ENCODE measurements at places on chromosomes 2 and 18.

- no peak for DNase-seq
Observed at GRCh38 chr2:37499113-37499512, 154.7 kb downstream of the QPCT start.

DNA sequence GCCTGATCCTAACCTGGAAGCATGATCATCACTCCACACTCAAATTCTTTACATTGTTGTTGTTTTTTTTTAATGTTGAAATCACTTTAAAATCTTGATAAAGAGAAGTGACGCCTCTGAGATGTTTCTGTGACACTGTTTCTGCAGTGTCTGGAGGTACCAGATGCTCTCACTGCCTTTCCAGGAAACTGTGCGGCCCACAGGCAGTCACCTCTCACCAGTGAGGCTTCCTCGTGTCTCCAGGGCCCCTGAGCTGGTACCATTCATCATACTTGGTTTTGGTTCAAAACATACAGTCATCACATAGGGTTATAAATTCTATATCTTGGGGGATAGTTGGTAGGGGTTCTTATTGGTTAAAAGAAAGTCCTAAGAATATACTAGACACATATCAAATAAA lies 10.1 kb upstream of the ID2 start:
- DNase-seq = no peak

- no peak for DNase-seq
Observed at GRCh38 chr2:212968284-212969081, 182.9 kb downstream of the IKZF2 start.

DNA sequence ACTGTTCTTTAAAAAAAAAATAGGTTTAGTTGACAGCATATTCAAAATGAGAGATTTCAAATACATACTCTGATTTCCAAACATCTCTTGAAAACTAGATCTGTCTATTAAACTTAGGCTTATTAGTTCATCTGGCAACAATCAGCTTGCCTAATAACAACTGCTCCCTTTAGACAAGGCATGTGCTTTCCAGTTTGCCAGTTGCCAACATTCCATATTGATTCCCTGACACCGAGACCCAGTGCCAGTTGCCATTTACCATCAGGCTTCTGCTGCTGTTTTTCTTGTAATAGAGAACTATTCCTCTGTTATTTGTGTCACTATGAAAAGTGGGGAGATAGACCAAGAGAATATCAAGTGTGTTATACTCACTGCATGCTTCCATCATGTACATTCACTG lies 256.0 kb downstream of the C1D start:
- DNase-seq = no peak

- DNase-seq = no peak
Observed at GRCh38 chr2:118121986-118122524, 33.8 kb downstream of the INSIG2 start.

- DNase-seq = no peak
Observed at GRCh38 chr2:96594691-96595152, 43.4 kb downstream of the KANSL3 start.

DNA sequence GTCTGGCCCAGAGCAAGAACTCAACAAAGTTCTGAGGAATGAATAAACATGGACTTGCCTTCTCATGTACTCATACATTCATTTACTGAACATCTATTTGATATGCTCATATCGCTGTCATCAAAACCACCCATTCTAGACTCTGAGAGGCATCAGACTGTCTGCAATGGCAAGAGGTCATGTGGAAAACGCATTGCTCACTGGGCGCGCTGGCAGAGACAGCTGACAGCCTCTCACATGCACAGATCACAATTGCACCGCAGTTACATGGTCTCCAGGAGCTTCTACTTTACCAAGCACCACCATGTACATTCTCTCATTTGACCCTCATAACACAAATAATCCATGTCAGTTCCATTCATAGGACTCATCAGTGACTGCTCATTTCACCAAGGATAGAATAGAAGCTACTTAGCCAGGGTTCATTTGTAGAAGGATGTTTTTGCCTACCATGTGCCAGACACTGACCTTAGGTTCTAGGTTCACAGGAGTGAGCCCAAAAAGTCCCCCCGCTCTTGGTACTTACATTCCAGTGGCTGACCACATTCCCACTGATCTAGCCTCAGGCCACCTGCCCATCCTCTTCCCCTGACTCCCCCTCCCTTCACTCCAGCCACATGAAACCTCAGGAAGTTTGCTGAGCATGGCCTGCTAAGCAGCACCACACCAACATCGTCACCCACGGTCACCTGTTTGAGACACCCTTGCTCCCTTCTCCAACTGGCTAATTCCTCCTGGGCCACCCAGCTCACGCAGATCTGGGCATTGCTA lies 6.1 kb downstream of the FAM124B start:
- DNase-seq = no peak

- no peak for DNase-seq
Observed at GRCh38 chr18:75341267-75341666, 86.2 kb downstream of the SMIM21 start.

DNA sequence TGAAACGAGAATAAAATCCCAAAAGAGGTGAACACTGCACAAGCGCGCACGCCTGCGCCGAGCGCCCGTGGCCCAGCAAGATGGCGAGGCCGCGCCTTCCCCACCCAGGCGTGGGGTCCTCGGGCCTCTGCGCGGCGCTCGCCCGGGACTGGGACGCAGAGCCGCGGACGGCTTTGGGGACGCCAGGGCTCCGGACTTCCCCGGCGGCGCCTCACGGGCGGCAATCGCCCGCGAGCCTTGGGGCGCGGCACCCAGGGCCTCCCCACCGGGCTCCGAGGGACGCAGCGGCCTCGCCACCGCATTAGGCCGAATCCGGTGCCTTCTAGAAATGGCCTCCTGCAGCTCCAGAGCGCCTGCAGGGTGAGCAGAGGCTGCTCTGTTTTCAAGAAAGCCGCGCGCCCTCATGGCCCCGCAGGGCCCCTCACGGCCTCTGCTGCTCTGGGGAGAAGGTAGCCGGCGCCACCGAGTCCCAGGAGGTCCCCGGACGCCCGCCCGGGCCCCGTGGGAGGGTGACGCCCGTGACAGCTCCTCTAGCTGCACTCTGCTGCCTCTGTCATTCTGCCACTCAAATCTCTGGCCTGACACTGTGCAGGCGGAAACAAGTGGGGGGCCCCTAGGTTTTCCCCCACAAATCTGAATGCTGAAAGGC lies 35.9 kb upstream of the POMC start:
- peak; percentile 44 for DNase-seq

DNA sequence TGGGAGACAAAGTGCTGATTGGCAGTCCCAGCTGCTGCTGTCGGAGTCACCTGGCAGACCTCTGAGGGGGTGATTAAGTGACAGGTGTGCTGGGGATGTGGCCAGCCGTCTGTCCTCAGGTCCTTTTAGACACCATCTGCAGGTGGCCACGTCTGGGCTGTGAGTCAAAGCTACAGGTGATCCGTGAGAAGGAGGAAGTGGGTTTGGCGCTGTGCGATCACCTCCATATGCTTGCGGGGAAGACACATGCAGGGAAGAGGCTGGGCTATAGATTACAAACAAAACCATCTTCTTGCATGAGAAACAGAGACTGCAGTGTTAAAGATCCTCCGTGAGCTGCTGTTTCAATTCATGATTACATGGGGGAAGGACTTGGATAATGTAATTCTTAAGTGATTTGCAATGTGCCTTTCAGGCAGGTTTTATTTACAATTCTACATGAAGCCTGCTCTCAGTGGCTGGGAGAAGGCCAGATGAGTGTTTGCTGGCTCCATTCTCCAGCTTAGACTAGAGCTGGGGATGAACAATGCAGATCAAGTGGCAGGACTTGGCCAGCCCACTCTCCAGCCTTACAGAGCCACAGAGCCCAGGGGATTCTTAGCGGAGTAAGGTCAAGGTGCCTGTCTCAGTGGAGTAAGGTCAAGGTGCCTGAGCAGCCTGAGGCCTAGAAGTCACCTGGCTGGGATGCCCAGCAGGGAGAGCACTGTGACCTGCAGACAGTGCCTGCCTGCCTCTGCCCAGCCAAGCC lies 87.8 kb downstream of the LYPD1 start:
- DNase-seq = no peak

- DNase-seq = no peak
Observed at GRCh38 chr2:197965756-197966155, 161.4 kb downstream of the PLCL1 start.

- no peak for DNase-seq
Observed at GRCh38 chr2:46334389-46335271, 37.4 kb downstream of the EPAS1 start.

DNA sequence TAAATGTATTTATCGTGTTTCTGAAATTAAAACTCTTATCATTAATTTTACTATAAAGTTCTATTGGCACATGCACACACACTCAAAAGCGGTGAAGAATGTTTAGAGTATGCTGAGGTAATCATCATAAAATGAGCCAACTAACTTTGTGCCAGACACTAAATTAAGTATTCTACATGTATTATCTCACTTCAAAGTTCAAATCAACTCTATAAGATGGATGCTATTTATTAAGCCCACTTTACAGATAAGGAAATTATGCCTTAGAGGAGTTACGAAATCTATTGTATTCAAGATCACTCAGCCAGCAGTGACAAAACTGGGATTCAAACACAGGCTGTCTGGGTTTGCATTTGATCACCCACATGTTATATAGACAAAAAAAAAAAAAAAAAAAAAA lies 24.9 kb downstream of the OLA1 start:
- DNase-seq = no peak

DNA sequence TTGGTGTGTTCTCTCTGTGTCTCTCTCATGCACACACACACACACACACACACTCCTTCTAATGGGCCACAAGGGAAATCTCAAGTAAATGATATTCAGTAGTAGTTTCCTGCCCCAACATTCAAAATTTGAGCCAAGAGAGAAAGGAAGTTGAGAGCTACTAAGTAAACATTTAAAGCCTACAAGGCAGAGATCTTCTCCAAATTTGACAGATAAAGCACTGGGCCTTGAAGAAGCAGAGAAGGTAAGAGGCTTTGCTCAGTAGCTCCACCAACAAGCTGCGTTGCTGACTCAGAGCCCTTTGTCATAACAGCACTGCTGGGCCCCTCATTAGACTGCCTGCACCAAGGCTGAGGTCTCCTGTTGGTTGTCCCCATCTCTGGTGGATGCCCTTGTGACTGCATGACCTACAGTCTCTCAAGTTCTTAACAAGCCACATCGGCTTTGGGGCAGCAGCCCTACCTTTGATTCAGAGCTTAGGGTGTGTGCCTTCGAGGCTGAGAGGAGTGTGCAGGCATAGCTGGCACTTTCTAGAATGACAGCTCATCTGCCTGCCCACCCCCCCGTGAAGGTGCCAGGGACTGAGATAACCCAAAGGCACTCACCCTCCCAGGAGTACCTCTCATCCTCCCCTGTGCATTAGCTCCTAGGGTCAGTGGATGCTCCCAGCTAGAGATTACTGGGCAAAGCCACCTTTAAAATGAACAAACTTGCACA lies 32.3 kb upstream of the NEB start:
- no peak for DNase-seq

DNA sequence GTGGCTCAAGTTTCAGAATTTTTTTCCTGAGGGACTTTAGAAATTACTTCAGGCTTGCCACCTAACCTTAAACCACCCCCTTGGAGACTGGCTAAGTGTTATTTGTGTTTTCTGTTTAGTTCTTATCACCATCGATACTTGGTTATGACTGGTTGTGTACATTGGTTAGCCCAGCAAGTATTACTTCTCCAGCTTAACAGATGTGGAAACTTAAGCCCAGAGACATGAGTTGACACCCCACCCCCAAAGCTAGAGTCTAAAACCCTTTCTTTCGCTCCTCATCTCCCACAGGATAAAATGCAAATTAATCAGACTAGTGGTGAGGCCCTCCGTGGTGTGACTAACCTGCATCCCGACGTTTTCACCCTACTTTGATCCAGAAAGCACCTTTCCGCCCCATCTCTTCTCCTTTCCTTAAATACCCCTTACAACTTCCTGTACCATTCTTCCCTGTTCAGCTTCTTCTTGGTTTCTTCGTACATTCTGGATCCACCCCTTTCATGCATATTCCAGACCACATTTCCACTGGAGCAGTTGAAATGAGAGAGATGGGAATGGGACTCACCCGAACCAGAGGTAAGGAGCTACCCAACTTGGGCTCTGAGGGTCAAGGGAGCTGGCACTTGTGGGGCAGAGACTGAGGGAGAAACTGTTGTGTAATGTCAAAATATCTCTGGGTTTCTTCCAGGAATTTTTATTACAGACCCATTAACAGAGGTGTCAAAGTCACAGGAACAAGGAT lies 819 bp upstream of the MAP3K2 start:
- DNase-seq = no peak

DNA sequence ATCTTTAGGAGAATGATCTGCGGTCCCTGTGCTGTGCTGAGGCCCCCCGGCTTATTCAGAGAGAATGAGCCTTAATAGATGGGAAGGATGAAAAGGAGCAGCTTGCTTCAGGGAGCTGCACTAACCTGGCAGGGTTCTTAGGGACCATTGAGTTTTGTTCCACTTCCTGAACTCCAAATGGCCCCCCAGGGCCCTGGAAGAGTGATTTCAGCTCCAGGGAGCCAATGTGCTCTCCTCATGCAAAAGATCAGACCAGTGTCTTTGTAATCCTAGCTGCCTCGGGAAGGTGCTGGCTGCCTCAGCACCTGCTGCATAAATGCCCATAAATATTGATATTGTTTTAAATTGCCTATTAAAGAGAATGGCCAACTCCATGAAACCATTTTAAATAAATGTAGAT lies 210.2 kb downstream of the NCK2 start:
- DNase-seq = no peak

- no peak for DNase-seq
Observed at GRCh38 chr2:97785818-97786217, 72.4 kb downstream of the ZAP70 start.

- no peak for DNase-seq
Observed at GRCh38 chr2:75289771-75290170, 90.5 kb upstream of the TACR1 start.

DNA sequence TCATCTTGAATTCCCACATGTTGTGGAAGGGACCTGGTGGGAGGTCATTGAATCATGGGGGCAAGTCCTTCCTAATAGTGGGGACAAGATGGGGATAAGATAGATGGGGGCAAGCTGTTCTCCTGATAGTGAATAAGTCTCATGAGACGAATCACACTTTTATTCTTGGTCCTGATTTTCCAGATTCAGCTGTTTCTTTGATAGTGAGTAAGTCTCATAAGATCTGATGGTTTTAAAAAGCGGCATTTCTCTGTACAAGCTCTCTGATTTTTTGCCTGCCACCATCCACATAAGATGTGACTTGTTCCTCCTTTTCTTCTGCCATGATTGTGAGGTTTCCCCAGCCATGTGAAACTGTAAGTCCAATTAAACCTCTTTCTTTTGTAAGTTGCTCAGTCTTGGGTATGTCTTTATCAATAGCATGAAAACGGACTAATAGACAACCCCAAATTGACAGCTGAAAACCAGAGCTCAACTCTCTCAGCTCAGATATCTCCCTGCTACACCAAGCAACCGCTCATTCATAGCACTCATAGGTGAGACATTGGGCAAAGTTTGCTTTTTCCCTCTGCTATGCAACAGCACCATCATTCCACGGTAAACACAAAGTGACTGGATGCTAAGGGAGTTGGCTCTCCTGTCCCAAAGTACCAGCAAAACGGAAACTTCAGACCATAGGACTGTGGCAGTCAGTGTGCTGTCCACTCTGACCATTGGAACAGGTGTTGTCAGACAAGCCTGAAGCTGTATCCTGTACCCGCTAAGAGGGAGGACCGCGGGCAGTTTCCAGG lies 44.9 kb upstream of the TBC1D8 start:
- peak; percentile 59 for DNase-seq

Measured in suppressor macrophage (primary cell).